ENCODE measurements at places on chromosomes 11 and 22.

GRCh38 chr11:61480994-61481335 lies 27.6 kb upstream of the LRRC10B start:
- DNase-seq: peak; percentile 6

GRCh38 chr11:6925636-6926207 lies 504 bp upstream of the ZNF215 start:
- DNase-seq: peak; percentile 36

DNA sequence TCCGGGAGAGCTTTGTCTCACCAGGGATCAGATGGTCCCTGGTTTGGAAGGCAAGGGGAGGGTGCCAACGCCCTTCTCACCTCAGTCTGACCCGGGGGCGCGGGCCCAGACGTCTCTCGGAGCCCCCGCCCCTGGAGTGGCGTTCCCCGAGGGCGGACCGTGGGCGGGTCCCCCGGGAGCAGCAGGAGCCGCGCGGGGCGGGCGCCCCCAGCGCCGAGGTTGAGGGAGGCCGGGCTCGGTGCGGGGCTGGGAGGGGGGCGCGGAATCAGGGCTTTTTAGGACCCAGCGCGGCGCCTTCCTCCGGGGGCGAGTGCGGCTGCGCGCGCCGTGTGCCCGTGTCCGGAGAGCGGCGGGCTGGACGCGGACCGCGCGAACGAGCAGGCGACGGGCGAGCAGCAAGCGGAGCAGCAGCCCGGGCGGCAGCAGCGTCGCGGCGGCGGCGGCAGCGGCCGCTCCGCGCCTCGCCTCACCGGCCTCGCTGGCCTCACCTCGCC lies at the start of gene KCNC1:
Gene KCNC1, plus strand, starts transcription at position 364 of the 494 bp plus-strand sequence. CDS start 1,222 bp downstream, outside the sequence.
- DNase-seq: peak; percentile 74

- no peak for DNase-seq
These were observed 49.9 kb upstream of the MICAL2 start for GRCh38 chr11:12060385-12060985.

- DNase-seq: no peak
These were observed 28.2 kb downstream of the ARL14EP start for GRCh38 chr11:30351061-30351460.

DNA sequence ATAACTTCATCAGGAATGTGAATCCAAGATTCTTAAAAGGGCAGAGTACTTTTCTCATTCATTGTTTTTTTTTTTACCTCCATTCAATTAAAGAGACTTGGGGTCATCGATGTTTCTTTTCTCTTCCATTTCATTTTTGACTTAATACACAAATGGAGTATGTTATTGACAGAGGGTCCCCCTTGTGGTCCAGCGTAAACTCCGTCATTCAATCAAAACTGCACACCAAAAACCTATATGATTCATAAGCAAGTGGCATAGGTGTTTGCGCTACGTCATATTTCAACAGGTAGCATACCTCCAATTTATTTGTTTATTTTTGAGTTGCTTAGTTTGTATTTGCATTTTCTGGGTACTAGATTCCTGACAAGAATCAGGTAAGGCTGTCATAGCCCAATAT lies 12.7 kb upstream of the FOLH1 start:
- no peak for DNase-seq

GRCh38 chr11:14148653-14149273 lies 186.2 kb downstream of the SPON1 start:
- DNase-seq: peak; percentile 33

DNA sequence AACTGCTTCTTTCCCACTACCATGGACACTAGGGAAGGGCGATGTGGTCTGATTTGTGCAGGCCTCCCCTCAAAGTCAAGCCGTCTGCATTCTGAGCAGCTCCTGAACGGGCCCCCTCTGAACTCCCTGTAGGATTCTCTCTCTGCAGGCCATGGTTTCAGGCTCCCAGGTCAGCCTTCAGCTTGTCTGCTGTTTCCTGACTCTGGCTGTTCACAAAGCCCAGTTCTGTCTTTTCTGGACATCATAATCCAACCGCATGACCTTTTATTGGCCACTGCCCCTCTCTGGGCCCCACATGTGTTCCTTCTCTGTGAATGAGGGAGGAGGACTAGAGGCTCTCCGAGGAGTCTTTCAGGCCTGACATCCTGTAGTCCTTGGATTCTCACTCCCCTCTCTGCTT lies 161.0 kb downstream of the FEZ1 start:
- DNase-seq: no peak

DNA sequence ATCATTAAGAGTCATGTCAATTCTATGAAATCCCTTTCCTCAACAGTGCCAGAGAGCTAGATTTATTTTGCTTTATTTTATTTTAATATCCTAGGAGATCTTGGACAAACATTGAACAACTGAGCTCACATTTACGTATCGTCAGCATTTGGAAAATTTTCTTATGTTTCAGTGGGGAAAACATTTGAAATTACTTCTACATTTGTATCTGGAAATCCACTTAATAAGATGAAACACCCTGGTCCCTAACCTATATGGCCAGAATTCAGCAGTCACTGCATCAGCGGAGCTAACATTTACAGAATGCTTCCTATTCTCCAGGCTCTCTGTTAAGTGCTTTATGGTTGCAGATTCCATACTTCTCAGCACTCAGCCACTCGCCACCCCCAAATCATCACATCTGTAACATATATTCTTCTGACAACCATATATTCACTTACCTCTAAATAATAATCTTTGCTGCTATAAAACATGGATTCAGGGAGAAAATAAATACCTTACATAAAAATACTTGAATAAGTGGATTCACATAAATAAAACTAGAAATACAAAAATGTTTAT lies 773.9 kb downstream of the JRKL start:
- DNase-seq: no peak

DNA sequence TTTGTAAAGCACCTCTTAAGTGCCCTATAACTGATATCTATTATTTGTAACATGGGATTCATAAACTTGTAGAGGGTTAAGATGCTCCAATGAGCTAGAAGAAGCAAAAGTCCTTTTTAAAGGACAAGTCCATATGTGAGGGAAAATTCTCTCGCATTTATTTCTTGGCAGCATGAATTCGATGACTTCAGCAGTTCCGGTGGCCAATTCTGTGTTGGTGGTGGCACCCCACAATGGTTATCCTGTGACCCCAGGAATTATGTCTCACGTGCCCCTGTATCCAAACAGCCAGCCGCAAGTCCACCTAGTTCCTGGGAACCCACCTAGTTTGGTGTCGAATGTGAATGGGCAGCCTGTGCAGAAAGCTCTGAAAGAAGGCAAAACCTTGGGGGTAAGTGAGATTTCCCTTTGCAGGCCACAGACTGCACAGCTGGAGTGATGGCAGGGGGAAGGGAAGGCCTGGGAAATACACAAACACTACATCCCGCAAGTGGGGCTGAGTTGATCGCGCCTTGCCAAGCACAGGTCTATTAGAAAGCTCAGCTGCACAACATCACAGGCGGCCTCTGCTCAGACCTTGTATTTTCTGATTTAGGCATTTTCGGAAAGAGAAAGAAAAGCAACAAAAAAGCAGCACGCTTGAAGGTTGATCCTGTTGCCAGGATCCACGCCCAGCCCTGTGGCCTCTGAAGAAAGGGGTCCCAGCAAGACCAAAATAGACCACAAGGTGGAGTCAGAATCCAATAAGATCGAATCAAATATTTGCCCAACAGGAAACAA lies 1.5 kb downstream of the MS4A8 start:
- peak; percentile 77 for DNase-seq

DNA sequence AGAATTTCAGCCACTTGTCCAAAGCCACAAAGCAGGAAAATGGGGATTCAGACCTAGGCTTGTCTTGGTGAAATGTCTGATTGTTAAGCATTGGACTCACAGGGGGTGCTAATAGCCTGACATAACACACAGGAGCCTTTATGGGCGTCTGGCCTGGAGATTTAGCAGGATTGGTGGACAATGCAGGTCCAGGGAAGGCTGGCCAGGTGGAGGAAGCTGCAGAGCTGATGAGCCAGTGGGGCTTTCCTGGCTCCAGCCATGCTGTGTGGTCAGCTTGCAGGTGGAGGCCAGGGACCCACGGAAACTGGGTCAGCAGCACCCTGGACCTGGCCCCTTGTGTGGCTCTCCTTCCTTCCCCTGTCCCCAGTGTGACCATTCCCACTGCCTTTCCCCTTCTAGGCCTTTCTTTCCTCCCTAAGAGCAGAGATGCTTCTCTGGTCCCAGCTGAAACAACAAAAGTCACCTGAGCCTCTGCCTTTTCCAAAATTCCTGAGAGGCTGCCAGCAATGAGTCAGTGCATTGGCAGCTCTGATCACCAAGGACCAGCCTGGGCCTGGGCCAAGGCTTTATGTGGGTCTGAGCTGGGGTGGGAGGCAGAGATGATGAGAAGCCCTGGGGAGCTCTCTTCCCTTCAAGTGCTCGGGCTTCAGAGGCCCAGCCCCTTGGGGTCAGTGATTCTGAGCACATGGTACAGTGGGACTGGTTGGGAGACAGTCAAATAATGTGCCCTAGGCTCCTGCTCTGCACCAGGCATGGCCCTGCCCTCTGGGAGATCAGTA lies 85.2 kb downstream of the CCDC81 start:
- no peak for DNase-seq

GRCh38 chr22:40348025-40348658 lies 1.8 kb downstream of the ADSL start:
- no peak for DNase-seq

- DNase-seq: no peak
These were observed 139.9 kb upstream of the SORL1-AS1 start for GRCh38 chr11:121592708-121593107.

DNA sequence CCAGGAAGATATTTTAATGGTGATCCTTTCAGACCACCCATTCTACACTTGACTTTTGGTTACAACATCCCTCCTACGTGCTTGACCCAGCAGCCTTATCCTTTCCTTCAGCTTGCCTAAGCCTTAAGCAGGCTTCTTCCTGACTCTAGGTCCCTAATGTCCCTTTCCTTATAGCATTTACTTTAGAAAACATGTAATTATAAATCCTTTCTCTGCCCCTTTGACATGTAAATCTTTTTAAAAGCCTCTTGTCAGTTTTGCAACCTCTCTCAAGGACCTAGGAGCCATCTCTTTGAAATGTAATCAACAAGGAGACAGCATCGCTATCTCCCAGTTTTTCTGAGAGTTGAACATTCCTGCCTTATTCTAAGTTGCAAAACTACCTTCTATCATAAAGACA lies 1255.2 kb downstream of the LRRC4C start:
- no peak for DNase-seq

GRCh38 chr22:23639661-23640060 lies 7.5 kb upstream of the DRICH1 start:
- no peak for DNase-seq

DNA sequence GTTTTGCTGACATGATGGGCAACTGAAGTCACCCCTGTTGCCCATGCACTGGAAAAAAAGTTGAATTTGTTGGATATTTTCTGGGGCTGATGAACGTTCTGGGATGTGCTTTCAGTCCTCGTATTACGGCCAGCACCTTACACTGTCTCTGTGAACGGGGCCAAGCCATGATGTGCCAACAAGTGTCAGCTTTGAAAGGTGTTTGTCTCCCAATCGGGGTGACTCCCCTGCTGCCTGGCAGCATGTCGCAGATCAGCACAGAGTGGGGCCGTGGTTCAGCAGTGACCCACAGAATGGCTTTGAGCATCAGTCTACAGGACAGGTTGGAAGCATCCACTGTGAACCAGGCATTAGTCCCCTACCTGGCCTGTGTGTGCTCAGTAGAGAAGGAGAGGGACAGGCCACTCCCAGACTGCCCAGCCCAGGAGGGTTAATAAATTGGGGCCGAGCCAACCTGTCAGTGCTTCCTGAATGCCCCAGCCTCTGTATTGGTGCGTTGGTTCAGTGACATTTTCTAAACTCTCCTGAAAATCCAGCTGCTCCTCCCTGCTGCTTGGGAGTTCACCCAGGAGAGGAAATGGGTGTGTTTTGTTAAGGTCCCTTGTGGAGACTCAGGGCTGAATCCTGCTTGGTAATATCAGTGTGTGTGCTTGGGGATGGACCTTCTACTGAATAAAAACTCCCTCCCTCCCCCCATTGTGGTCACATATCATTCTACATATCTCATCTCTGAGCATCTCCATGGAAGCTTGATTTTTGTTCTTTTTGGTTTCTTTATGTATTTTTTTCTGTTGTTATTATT lies 50.7 kb upstream of the TTC12 start:
- no peak for DNase-seq

GRCh38 chr11:15590132-15590531 lies 475.4 kb downstream of the INSC start:
- no peak for DNase-seq

- DNase-seq: no peak
These were observed 13.6 kb upstream of the CD3E start for GRCh38 chr11:118290923-118291322.

DNA sequence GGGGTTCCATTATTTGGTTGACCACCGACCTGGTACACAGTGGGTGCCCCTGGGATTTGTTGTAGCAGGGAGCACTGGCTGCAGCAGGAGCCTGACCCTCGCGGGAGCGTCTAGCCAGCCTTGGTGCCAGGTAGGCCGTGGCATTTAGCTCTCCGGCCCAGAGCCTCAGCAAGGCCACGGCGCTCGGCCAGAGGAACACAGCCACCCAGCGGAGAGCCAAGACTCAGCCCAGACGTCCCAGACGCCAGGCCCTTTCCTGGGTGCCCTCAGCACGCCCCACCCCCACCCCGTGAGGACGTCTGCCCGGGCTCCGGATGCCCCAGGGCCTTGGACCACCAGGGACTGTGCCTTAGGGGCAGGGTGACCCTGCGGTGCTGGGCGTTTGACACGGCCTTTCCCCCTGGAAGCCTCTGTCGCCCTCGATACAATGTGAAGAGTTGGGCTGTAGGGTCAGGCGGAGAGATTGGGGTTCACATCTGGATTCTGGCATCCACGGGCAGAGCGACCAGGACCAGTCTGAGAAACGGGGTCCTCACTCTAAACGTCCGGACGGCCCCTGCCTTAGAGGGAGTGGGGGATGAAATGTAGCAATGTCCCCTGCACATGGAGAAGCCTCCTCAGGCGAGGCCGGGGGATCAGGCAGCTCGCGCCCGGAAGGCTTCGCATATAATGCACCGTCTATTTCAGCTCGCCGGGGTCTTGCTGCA lies 99.2 kb upstream of the FGF3 start:
- DNase-seq: no peak

DNA sequence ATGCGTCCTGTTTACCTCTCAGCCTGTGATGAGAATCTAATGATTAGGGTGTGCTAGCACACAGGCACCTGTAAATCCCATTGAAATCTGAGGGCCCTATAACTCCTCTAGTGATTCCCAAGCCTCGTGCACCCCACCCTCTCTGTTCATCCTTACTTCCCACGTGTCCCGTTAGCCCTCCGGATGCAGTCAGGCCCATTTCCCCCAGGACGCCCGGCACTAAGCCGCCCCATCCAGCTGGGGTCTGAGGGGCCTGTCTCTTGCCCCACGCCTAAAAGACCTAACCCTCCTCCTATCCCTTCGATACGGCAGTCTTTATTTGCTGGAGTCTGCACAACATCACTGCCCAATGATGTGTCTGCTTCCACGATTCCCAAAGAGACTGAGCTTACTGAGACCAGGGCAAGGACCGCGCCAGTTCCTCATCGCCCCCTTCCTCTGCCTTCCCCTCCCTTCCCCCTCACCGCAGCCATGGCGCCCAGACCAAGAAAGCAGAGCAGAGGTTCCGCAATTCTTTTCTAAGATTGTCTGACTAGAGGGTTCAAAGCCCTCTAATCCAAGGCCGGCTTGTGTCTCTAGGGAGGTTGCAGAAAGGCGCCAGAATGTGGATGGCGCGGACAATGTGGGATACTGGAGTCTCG lies 1.1 kb upstream of the FADS2 start:
- DNase-seq: no peak

GRCh38 chr11:79312617-79313529 lies 128.0 kb downstream of the TENM4 start:
- peak; percentile 57 for DNase-seq

GRCh38 chr22:27088026-27088425 lies 430.6 kb downstream of the MIAT start:
- no peak for DNase-seq

GRCh38 chr11:128727796-128728431 lies 34.0 kb downstream of the FLI1 start:
- DNase-seq: no peak

Data from NCI-H774 (cell line).